Fibroblast of lung (primary cell): ENCODE measurements at places on chromosomes 5 and 9. TPM values are rescaled to one million over a fixed set of nuclear protein-coding genes. Genes with fewer than 3 reads are reported as not detected.

GRCh38 chr5:28707706-28708105 lies 1669.3 kb upstream of the CDH9 start:
- DNase-seq, result no peak

DNA sequence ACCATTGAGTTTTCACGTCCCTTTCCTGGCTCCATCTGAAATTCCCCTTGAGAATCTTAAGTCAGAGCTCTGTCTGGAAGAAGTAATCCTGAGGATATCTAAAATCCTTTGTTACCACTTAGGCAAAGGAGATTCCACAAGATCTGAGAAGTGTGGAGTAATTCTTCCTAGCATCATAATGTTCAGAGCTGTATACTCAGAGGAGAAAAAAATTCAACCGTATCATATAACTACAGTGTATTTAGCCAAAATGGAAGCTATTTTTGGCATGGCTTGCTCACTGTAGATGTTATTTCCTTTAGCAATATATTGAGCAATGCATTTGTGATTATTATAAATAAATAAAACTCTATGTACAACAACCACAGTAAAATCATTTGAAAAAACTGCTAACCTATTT lies 1858.4 kb downstream of the EFNA5 start:
- peak; percentile 84 for DNase-seq

DNA sequence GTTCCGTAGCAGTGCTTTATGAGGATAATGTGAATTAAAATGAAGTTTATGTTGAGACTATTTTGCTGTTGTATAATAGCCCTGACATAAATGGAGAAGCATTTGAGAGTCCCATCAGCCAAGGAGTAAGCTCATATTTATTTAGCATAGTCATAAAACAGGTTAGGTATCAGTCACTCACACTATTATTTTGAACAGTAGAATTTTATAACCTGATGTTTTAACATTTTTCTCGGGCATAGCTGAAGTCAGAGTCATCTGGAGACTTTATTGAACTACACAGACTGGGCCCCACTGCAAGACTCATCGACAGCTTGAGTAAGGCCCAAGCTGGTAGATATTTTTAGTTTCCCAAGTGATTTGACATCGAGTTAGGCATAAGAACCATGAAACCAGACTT lies 620.3 kb upstream of the WWC1 start:
- DNase-seq, result no peak

- peak; percentile 28 for DNase-seq
Measured at GRCh38 chr5:174655351-174655750, 69.0 kb upstream of the MSX2 start.

The CATSPER3 gene
- under 0.01 and 0.17 TPM in 2 replicates for total RNA-seq

DNA sequence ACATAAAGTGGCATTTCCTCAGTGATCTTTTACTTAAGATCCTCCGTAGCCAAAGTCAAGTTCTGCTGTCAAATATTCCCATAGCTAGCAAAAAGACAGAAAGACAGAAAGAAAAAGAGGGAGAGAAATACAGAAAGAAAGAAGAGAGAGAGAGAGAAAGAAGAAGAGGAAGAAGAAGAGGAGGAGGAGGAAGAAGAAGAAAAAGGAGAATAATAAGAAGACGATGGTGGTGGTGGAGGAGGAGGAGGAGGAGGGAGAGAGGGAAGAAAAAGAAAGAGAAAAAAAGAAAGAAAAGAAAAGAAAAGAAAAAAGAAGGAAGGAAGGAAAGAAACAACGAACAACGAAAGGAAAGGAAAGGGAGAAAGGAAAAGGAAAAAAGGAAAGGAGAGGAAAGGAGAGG lies 54.1 kb downstream of the FAT2 start:
- no peak for DNase-seq

DNA sequence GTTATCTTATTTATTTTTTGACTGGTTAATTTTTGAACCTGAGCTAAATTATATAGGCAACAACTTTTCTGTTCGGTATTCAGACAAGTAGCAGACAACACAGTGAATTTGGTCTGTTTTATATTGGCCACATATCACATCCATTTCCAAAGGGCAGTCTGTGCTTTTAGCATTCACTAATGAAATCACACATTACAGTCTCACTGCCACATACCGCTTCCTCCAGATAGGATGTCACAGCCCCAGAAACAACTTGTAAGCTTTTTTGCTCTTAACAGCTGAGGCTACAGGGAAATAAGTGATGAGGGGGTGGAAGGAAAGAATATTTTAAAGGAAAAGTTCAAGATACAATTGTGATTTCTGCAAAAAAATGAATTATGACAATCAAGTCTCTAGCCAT lies 140.6 kb downstream of the PLCXD3 start:
- no peak for DNase-seq

- no peak for DNase-seq
Measured at GRCh38 chr9:113502427-113503034, 39.0 kb downstream of the RGS3 start.

GRCh38 chr5:2634399-2635176 lies 116.9 kb downstream of the IRX2 start:
- DNase-seq, result no peak
